ENCODE measurements at places on chromosomes 2 and 18.

- no peak for DNase-seq
These were observed 68.2 kb downstream of the LRP2 start for GRCh38 chr2:169294001-169294675.

DNA sequence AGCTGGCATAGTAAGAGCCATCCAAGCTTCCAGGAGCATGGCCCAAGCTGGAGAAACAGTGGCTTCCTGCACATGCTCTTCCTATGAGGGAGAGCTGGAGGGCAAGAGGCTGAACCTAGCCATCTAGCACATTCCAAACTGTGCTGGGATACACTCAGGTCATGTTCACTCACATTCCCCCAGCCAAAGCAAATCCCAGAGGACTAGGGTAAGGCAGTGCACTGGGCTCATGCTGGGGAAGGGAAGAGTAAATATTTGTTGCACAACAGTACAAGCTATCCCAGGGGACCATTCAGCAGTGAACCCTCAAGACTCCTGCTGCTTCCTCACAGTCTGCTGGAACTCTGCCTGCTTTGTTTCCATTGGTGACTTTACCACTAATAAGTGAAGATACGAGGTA, 20.7 kb upstream of the GYPC start:
- DNase-seq = no peak

- no peak for DNase-seq
These were observed 146.0 kb upstream of the CYP26B1 start for GRCh38 chr2:72293620-72294019.

DNA sequence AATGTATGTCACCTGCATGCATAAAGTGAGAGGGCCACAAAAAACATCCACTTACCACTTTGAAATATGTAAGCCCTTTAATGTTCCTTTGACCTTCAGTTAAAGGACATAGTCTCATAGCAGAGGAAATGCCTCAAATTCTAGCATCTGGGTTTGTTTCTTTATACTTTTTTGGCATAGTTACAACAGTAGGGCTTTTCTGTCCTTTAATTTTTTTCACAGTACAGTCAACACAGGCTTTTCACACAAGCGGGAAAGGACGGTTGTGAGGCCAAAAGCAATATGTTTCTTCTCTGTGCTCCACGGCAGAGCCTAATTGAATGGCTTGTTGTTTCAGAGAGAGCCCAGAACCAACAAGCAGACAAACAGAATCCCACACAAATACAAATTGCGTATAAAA, 57.6 kb downstream of the CRIM1 start:
- no peak for DNase-seq

GRCh38 chr18:26057344-26057773, 33.1 kb downstream of the SS18 start:
- no peak for DNase-seq

DNA sequence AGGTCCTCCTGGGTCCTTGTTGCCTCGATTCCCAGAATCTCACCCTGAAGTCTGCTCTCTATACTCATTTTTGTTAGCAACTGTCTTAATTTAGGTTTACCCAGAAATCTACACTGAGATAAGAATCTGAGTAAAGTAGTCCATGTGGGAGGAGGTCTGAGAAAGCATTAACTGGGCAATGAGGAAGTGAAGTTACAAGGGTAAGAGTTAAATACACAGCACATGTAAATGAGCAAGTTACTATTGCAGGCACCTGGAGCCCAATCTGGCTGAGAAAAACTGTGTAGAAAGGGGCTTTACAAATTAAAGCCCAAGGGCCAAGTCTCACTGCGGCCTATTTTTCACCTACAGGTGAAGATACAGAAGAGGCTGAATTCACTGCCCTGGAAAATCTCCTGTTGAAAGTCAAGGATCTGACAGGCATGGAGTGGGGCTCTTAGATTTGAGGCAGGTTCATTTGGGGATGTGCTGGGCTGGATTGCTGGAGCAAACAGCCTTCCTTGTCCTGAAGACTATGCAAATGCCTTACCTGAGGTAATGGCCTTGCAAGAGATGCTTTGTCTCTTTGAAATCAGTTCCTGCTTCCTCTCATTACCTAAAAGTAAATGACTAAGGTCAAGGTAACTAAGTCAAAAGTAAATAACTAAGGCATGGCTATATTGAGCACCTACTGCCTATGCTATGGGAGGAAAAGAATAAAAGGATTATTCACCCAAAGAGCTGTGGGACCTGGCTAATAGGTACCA, 84.4 kb upstream of the DYNAP start:
- DNase-seq = no peak

DNA sequence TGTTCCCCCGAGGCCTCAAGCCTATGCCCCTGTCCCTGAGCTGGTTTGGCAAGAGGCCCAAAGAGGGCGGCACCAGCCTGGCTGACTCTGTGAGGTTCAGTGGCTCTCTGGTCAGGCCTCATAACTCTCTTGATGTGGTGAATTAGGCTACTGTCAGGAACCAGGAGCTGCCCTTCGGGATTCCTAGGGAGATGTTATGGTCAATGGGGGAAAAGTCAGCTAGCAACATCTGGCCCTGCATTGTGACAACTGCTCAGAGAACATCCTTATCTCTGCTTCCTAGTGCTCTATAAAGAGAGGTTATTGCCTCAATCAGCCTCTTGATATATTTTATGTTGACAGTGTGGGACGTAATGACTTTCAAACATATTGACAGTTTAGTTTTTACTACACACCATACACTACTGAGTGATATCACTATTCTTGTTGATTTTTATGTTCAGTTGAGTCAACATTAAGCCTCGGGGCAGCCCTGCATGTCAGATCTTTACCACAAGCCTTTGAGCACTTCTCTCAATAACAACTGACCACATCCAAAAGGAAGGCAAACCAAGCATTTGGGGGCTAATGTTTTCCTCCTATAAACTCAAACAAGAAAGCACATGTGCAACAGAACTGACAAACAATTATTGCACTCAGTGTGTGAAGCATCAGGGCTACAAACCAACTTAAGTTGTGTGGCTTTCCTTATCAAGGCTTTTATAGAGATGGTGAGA, 448.3 kb upstream of the SLC14A2 start:
- no peak for DNase-seq
